ENCODE measurements at places on chromosomes 12 and 14.

- no peak for DNase-seq
These were observed 201.0 kb downstream of the TMX1 start for GRCh38 chr14:51441001-51441400.

DNA sequence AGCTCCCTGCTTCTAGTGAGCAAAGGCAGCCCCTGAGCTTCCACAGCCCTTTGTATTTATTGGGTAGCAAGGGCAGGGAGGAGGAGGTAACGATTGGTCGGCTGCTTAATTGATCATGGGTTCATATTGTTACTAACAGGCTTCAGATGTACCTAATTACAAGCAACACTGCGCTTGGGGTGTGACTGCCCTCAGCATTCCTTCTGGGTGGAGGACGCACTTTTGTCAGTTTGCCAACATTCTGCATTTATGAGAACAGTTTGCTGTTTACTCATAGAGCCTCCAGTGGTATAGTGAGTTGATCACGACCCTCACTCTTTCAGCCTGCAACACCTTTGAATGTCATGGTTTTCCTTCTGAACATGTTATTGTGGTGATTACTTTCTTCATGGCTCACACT is 9.6 kb downstream of the TSHR start:
- no peak for DNase-seq

GRCh38 chr12:113488322-113488721 is 16.7 kb upstream of the LHX5 start:
- no peak for DNase-seq

- DNase-seq = no peak
These were observed 11.7 kb upstream of the KCNA5 start for GRCh38 chr12:5031958-5032357.

DNA sequence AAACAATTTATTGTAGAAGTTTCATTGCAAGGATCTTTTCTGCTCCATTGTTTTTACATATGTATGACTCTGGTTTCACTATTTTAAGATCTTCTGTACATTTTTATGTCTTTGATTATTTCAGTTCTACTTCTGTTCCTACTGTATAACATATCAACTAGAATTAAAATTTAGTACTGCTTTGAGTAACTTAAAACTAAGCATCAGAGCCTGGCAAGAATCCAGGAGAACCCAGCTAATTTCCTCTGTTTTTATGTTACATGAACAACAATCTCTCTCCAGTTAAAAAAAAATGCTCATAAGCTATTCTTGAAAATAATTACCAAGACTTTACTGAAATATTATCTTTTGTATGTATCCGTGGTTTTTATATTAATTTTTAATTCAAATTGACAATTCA is 370.7 kb downstream of the TMTC2 start:
- no peak for DNase-seq

- no peak for DNase-seq
These were observed 155.9 kb downstream of the SLC41A2 start for GRCh38 chr12:104802208-104802607.

DNA sequence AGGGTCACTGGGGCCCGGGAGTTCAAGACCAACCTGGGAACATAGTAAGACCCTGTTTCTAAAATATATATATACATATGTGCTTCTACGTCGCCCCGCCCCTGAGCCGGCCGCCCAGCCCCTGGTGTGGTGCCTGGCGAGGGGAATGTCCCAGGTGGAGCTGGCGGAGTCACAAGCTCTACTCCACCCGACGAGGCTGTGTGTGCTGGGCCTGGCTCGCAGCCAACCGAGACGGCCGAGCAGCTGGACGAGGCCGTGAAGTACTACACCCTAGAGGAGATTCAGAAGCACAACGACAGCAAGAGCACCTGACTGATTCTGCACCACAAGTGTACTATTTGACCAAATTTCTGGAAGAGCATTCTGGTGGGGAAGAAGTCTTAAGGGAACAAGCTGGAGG is 22.1 kb upstream of the ITPK1 start:
- DNase-seq = no peak

- no peak for DNase-seq
These were observed 222.1 kb downstream of the RPS29 start for GRCh38 chr14:49363821-49364751.

- DNase-seq = no peak
These were observed 46.7 kb upstream of the EVL start for GRCh38 chr14:100018482-100018881.

Measured in AG09319 (cell line).